ENCODE measurements at places on chromosomes 1 and 21.

DNA sequence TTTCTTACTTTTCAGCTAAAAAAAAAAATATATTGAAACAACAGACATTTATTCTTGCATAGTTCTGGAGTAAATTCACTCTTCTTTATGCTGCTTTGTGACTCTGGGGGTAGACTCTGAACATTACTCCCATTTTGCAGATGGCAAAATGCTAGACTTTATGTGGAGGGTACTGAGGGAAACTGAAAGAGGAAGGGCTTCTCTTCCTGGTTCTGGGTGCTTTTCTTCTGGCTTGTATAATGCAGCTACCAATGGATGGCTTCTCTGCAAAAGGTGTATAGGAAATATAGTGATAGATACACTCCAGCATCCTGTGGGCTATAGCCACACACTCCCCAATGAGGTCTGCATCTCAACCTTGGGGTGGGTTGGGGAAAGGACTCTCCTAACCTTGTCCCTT lies 19.7 kb upstream of the ZBTB40 start:
- DNase-seq, result no peak

GRCh38 chr1:162248854-162249535 lies 127.7 kb downstream of the SPATA46 start:
- DNase-seq, result no peak

DNA sequence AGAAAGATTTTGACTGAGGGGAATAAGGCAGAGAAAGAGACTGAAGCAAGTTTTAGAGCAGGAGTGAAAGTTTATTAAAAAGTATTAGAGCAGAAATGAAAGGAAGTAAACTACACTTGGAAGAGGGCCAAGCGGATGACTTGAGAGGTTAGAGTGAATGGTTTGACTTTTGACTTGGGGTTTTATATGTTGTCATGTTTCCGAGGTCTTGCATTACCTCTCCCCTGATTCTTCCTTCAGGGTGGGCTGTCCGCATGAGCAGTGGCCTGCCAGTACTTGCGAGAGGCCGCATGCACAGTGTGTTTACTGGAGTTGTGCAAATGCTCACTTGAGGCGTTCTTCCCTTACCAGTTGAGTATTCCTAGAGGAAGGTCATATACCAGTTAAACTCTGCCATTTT lies 13.0 kb upstream of the DENND2D start:
- DNase-seq, result no peak

- DNase-seq, result peak; percentile 37
Measured at GRCh38 chr1:245154429-245155271, at the start of gene KIF26B. KIF26B (plus strand) TSS chr1:245154985; CDS start chr1:245155425, 440 bp downstream.

GRCh38 chr1:4978660-4979390 lies 324.4 kb downstream of the AJAP1 start:
- no peak for DNase-seq

- no peak for DNase-seq
Measured at GRCh38 chr1:204289280-204289679, 70.4 kb downstream of the PLEKHA6 start.

DNA sequence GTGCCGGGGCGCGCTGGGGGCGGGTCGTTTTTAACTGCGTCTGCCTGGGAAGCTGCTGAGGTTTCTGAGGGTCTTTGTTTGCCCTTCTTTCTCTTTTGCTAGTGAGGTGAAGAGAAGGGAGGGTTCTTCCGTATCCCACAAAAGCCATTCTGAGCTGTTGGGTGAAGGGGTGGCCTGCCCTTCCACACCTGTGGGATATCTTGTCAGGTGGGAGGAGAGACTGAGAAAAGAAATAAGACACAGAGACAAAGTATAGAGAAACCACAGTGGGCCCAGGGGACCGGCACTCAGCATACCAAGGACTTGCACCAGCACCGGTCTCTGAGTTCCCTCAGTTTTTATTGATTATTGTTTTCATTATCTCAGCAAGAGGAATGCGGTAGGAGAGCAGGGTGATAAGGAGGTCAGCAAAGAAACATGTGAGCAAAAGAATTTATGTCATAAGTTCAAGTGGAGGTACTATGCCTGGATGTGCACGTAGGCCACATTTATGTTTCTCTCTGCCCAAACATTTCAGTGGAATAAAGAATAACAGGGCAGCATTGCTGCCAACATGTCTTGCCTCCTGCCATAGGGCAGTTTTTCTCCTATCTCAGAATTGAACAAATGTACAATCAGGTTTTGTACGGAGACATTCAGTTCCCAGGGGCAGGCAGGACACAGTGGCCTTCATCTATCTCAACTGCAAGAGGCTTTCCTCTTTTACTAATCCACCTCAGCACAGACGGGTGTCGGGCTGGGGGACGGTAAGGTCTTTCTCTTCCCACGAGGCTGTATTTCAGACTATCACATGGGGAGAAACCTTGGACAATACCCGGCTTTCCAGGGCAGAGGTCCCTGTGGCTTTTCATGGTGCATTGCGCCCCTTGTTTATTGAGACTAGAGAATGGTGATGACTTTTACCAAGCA lies 972 bp downstream of the PGBD2 start:
- no peak for DNase-seq

DNA sequence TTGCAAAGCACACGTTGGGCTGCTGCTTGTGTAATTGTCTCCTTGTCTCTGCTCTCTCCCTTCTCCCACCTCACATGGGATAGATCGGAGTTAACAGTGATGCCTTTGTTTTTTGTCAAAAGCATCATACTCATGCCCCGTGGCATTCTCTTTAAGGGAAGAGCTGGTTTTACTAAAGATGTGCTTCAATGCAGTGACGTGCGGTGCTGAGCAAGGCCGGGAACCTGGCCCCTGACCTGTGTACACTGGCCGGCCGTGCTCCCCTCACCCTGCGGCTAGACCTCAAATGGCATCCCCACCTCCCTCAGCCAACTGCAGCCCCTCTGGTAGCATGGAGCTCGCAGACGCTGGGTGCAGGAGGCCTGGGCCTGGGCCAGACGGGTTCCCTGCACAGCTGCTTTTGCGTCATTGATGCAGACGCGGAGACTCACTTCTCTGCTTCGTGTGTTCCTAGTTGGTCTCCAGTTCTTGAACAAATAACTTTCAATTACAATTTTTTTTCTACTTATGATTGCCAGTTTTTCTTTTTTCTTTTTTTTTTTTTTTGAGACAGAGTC lies 19.9 kb downstream of the AGPAT3 start:
- DNase-seq, result no peak

DNA sequence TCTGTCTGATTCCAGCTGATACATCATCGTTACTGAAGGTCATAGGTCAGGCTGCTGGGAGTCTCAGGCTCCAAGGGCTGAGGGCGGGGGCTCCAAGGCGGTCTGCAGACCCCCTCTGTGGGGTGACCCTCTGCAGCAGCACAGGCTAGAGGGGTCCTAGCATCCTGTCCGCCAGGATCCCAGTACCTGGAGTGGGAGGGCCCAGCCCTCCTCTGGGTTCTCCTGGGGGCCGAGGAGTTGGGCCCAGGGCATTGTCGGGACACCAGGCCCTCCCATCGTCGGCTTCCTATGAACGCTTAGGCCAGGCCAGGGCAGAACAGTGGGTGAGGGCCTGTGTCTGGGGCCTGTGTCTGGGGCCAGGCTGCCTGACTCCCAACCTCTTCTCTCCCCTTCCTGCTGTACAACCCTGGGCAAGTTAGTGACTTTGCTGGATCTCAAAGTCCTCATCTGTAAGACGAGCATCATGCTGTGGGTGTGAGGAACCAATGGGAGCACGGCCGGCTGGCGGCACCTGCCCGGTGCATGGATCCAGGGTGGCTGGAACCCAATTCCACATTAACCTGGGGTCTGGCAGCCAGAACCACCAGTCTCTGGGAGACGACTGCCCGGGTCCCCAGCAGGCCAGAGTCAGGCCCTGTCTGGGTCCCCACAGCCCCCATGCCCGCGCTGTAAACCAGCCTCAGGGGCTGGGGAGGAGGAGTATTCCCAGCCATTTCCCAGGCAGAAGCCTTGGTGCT lies 56.2 kb upstream of the COL18A1 start:
- no peak for DNase-seq

DNA sequence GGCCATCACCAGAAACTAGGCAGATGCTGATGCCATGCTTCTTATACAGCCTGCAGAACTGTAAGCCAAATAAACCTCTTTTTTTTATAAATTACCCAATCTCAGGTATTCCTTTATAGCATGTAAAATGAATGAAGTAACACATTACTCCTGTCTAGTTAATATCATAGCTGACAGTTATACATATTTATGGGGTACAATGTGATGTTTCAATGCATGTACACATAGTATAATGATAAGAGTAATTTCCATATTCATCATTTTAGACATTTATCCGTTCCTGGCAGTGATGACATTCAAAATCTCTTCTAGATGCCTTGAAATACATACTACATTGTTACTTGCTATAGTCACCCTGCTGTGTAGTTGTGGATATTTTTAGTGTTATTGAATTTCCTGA lies 85.4 kb upstream of the SLC35F3 start:
- no peak for DNase-seq

DNA sequence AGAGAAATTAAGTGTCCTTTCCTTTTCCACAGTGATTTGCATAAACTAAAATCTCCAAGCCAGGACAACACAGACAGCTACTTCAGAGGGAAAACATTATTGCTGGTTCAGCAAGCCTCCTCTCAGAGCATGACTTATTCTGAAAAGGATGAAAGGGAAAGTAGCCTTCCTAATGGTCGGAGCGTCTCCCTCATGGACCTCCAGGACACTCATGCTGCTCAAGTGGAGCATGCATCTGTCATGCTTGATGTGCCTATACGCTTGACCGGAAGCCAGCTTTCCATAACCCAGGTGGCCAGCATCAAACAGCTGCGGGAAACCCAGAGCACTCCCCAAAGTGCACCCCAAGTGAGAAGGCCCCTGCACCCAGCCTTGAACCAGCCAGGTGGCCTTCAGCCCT lies 39.1 kb downstream of the CLEC20A start:
- DNase-seq, result no peak

GRCh38 chr1:165787741-165788140 lies 19.1 kb upstream of the TMCO1 start:
- DNase-seq, result no peak

DNA sequence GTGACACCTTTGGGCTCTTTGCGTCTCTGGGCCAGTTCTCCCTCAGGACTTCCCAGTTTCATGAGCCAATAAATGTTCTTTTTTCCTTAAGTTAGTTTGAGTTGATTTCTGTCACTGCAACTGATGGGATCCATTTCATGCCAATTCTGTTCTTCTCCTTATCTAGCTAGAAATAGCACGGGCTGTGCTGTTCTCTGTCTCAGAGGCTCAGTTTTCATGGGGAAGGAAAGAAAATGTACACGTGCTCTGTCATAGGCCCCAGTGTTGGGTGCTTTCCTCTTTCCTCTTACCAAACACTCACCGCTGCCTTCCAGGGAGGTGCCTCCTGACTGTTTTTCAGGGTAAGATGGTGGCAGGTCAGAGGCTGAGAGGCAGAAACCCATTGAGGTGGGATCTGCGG lies 43.2 kb upstream of the ACTL8 start:
- DNase-seq, result no peak

- no peak for DNase-seq
Measured at GRCh38 chr1:153774780-153775457, at the start of gene SLC27A3. SLC27A3 (plus strand) TSS chr1:153775407; CDS start chr1:153775498, 91 bp downstream.

DNA sequence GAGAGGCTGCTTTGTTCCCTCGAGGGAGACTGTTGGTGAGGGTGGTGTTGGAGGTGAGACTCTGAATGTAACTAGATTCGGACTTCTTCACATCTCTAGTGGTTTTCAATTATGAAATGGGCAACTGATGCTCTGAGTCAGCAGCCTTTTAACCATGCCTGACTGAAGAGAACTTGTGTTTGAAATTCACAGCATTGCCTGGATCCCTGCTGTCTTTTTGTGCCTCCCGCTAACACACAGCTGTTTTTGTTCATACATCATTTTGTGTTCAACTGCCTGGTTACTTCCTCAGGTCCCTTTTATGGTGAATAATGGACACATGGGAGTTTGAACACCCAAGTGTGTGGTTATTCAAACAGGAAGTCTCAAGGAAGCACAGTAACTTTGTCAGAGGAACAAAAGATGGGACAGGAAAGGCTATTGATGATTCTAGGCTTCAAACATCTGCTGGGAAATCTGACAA lies 16.8 kb downstream of the LAMC1 start:
- peak; percentile 96 for DNase-seq

- no peak for DNase-seq
Measured at GRCh38 chr1:93964096-93964776, 55.0 kb upstream of the GCLM start.

DNA sequence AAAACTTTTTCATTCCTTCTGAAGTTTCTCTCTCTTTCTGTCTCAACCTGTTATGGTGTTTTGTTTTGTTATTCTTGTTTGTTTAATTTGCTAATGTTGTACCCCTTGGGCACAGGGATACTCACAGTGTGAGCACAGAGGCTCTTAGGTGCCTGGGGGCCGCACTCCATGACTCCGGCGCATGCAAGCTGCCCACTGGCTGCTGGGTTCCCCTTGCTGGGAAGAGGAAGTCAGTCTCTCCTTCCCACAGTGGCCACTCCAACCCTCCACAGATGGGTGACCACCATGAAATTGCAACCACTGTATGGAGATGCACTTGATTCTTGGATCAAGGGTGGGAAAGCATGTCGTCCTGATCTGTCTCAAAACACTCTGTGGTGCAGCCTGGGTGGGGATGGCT lies 4.6 kb upstream of the CD1A start:
- DNase-seq, result no peak

- DNase-seq, result no peak
Measured at GRCh38 chr1:217953922-217954321, 322.8 kb downstream of the SPATA17 start.

GRCh38 chr1:234841710-234842231 lies 231.8 kb upstream of the IRF2BP2 start:
- no peak for DNase-seq

- no peak for DNase-seq
Measured at GRCh38 chr1:47618830-47619229, 181.0 kb downstream of the FOXD2 start.

- peak; percentile 54 for DNase-seq
Measured at GRCh38 chr21:36841866-36842265, 124.6 kb downstream of the HLCS start.

GRCh38 chr1:56575865-56576264 lies 3.5 kb downstream of the PLPP3 start:
- DNase-seq, result no peak

DNA sequence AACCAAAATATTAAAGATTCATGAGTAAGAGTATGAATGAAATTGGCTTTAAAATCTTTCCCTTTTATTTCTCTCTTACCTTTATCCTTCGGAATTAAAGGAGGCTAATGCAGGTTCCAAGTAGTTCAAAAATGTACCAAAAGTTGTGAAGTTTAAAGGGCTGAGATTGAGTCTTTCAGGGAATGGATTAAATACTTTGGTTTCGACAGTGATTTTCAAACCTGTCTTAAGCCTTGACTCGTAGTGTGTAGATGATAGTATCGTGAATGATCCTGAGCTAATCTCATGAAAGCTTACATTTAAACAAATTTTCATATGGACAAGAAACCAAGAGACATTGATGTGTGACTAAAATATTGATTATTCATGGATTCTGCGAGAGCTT lies 66.9 kb downstream of the DYRK1A start:
- no peak for DNase-seq

DNA sequence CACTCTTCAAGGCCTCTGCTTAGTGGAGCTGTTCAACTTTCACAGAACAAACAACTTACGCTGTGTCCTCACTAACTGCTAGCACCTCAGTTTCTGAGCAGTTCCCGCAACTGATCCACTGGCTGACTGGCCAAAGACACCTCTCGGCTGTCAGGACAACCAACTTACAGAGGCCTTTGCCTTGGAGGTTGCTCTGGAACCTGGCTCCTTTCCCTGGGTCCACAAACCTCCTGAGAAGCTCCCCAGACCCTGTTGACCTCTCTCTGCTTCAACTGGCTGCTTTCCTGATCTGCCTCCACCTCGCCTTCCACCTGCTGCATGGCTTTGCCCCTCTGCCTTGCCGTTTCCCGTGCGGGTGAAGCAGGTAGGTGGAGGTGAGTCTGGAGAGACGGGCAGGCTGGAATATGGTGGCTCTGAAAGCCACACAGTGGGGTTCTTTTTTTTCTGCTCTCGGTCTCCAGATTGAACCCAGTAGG lies 13.0 kb downstream of the BTBD19 start:
- DNase-seq, result no peak

Measured in HCEC 1CT (cell line).